ENCODE measurements at places on chromosomes 7 and 10.
A peak's percentile ranks its signal among the peaks of the same experiment; 100 is the strongest.

DNA sequence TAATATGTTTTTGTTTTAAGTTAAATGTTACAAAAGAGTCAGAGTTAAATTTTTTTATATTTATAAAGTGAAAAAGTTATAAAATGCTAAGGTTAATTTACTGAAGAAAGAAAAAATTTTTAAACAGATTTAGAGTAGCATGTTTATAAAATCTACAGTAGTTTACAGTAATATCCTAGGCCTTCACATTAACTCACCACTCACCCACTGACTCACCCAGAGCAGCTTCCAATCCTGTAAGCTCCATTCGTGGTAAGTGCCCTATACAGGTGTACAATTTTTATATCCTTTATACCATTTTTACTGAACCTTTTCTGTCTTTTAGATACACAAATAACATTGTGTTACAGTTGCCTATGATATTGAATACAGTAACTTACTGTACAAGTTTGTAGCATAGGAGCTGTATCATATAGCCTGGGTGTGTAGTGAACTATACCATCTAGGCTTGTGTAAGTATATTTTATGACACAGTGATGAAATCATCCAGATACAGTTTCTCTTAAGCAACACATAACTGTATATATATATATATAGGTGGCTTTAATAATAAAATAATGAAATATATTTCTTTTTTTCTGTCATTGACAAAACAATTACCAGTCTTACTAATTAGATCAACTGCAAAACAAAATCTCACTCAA lies 79.6 kb downstream of the PTEN start:
- DNase-seq, result no peak

DNA sequence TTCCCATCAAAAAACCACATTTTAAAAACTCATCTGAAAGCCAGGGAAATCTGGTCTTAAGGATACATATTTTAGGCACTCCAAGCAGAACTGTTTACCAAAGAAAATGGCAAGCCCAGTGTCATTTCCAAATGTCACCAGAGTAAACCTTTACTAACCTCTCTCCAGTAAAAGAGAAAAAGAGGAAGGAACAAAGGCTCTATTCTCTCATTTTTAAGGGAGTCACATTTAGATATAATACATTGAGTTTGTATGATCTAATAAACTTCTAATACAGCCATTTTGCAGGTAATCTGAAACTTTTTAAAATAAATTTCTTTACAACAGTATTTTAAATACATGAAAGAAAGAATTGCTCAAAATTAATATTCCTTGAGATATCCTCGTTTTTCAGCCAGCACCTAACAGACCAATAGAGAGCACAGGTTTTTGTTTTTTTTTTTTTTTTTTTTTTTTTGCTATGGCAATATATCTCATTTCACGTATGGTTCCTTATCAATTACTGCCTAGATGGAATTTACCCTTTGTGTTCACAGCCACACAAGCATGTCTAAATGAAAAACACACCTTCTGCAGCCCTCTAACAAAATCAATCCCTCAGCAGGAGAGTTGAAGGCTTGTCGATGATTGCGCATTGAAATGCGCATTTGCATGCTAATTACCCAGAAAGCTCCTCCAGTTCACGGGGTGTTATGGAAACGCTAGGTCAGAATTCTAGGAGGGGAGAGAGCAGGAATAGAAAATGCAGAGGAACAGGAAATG lies 39.8 kb upstream of the MSRB2 start:
- no peak for DNase-seq

GRCh38 chr10:95616446-95616845 lies 40.1 kb downstream of the ALDH18A1 start:
- no peak for DNase-seq

- DNase-seq, result no peak
Observed at GRCh38 chr7:43143918-43144589, 31.6 kb downstream of the HECW1 start.

DNA sequence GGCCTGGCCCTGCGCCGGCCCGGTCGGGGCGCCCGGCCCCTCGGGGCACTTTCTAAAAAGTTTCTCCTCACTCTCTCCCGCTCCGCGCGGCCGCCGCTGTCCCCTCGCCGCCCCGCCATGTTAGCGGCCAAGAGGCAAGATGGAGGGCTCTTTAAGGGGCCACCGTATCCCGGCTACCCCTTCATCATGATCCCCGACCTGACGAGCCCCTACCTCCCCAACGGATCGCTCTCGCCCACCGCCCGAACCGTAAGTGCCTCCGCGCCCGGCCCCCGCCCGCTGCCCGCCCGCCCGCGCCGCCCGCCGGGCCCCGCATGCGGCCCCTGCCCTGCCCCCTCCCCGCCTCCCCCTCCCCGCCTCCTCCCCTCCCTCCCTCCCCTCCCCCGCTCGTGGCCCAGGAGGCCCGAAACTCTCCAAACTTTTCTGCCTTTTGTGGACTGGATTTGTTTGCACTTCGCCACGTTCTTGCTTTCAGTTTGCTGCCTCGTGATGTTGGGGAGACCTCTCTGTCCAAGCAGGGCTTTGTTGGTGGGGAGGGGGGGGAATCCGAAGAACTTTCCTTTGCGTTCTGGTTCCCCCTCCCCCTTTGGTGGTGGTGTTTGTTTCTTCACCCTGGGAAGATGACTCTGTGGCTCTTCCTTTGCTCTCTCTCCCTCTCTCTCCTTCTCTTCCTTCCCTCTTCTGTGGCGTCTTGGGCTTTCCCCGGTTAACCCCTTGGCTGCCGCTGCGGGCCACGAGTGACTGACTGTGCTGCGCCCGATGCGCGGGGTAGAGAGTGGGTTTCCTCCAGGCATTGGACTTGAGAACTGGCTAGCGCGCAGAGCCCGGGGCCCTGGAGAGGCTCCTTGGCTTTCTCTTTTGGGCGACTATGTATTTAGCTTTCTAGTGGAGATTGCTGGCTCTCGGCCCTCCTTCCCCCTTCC lies 1.6 kb downstream of the TCF7L2 start:
- DNase-seq, result peak; percentile 59

GRCh38 chr7:72343991-72344390 lies 68.1 kb downstream of the CALN1 start:
- no peak for DNase-seq

DNA sequence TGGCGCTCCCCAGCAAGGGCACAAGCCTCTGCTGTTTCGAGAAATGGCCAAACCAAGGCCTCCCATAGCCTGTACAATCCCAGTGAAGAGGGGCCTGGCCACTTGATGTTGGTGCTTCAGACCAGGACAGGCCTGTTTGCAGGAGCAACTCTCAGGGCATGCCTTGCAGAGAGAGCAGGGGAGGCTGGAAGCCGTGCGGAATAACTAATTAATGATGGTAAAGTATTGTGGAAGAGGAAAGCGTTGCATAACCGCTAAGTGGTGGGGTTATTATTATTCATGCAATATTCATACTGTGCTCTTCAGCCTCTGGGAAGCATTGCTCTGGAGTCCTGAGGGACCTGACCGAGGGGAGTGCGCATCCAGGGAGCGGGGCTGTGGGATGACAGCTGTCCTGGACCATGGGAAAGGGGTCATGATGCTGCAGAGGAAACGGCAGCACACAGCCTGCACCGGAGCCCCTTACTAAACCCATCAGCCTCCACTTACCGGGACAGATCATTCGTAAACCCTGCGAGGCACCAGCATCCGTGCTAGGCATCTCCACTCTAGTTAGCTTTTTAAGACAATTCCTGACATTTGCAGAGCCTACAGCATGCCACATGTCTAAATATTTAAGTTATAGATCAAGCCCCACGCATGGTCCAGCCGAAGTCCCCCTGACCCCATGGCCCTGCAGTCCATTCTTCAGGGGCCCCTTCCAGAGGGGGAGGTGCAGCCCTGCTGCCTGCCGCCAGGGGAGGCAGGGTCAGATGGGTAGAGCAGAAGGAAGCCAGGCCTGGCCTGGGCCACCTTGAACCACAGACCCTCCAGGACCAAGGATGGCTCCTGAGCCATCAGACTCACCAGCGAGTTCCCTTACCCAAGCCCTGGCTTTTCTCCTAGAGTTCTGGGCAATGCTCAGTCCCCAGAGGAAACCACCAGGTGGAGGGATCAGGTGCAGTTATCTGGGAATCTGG lies 11.6 kb downstream of the TMEM273 start:
- DNase-seq, result no peak

- DNase-seq, result no peak
Observed at GRCh38 chr10:99748823-99749451, 16.9 kb downstream of the CUTC start.

DNA sequence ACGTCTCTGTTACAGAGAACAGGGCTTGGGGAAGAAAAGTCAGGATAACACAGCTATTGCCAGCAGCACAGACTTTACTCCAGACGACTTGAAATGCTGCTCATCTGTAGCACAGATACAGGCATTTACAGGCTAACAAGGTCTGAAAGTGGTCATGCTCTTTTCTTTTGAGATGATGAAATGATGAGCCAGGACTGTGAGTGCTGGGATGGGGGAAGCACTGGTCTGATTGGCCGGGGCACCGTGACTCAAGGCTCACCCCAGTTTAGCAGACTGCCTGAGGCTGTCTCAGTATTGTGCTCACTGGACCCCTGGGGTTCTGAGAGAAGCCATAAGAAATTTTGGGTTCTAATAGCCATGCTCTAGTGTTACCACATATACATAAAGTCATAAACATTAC lies 12.4 kb downstream of the SMKR1 start:
- DNase-seq, result peak; percentile 51

GRCh38 chr10:129727071-129727470 lies 237.0 kb downstream of the EBF3 start:
- DNase-seq, result no peak

DNA sequence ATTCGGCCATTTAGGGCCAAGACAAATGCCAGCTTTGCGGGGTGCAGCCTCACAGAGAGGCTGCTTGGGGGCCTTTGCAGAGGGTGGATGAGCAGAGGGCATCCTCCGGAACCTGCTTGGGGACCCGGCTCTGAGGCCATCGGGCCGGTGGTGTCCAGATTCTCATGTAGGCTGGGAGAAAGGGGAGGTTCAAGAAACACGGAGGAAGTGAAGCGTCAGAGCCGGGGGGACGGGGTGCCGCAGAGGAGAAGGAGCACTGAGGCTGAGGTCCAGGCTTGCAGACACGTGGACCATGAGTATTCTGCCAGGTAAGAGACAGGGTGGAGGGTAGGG lies 150.7 kb upstream of the SHH start:
- DNase-seq, result no peak

- DNase-seq, result peak; percentile 26
Observed at GRCh38 chr7:18505870-18506460, 10.4 kb downstream of the HDAC9 start.

DNA sequence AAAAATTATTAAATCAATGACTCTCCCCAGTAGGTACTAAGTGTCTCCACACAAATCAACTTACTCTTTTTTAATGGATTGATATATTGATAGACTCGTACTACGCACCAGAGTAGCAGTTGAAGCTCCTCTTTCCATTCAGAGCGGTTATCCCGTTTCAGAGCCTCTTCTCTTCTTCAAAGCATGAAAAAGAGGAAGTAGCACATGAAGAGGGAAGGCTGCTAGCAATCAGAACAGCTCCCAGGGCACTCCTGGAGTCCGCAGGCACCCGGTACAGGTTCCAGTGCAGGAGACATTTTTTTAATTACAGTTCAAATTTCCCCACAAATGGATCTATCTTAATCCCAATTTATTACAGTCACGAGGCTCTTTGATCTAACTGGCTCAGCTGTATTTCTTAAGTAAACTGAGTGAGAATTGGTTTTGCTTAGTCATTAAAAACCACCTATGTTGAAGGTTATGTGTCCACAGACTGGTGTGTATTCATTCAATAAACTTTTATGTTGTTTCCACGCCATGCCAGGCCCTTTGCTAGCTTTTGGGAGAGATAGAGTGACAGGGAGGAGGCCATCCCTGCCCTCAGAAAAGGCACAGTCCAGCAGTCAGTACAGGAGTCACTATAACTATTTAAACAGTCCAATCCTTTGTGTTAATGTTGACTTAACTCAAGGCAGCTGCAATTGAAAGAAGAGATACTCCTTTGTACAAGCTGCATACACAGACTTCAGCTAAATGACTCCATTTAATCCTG lies 32.1 kb upstream of the CALN1 start:
- no peak for DNase-seq

GRCh38 chr7:128192497-128193142 lies 48.5 kb upstream of the LEP start:
- no peak for DNase-seq
